NCI-H187 treated with DMSO at 0.1 percent for 48 hours (cell line): ENCODE measurements at places on chromosomes 12 and 14.

DNA sequence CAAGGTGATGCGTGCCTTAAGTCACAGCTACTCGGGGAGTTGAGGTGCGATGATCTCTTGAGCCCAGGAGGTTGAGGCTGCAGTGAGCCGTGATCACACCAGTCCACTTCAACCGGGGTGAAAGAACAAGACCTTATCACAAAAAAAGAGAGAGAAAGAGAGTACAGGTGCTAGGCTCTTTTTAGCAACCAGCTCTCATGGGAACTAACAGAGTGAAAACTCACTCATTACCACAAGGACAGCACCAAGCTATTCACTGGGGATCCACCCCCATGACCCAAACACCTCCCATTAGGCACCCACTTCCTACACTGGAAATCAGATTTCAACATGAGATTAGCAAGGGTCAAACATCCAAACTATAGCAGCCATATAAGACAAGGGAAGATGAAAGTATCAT, 164.2 kb downstream of the NDUFA12 start:
- DNase-seq: no peak

DNA sequence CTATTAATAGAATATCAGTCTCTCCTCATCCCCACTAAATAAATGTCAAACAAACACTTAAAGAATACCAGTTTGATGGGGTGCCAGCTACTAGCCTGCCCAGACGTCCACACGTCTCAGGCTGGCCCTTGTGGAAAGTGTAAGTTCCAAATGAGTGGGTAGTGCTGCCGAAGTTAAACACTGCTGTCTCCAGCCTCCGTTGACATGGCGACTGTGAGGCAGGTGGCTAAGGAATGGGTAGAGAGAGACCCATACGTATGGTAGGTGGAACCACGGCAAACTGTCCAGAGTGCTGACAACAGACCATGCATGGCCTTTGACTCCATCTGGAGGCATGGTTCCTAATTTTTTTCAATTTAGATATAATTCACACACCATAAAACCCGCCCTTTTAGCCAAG, 37.9 kb downstream of the PITPNM2 start:
- DNase-seq: no peak

GRCh38 chr14:36647824-36648753, 13.6 kb upstream of the PAX9 start:
- peak; percentile 55 for DNase-seq

GRCh38 chr14:102277874-102278630, 26.9 kb downstream of the MOK start:
- DNase-seq: peak; percentile 67

DNA sequence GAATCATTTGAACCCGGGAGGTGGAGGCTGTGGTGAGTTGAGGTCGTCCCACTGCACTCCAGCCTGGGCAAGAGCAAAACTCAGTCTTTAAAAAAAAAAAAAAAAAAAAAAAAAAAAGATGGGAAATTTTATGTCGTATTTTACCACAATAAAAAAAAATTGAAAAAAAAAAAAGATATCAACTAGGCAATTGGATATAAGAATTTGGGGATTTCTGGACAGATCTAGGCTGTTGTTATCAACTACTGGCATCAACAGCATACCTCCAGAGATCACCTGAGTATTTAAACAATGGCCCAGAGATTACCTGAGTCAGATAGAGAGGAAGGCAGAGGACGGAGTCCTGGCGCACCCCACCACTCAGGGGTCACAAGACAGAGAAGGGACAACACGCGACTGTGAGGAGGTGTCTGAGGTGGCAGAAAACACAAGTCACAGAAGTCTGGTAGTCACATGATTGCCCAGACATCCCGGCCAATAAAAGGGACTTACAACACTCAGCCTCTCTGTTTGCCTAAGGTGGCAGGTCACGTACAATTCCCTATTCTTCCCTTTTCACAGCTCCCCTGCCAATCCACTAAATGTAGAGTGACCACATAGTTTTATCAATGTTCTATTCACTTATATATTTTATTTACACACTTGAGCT, 1.8 kb downstream of the SPRING1 start:
- no peak for DNase-seq

DNA sequence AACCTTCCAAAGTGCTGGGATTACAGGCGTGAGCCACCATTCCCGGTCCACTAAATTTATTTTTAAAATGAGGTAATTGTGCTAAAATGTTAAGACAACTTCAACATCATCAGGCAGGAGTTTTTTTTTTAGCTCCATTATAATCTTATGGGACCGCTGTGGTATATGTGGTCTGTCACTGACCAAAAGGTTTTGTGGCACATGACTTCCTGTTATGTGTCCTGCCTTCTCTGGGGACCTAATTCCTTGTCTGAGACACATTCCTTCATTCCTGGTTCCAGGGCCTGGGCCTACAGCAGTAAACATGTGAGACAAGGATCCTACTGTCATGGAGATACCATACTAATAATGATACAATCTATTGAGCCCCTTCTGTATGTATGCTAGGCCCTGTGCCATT, 4.9 kb downstream of the TEX52 start:
- DNase-seq: no peak

- no peak for DNase-seq
These were observed 24.4 kb upstream of the COCH start for GRCh38 chr14:30849983-30850382.

GRCh38 chr12:96265400-96265799, 71.2 kb downstream of the ELK3 start:
- DNase-seq: no peak

DNA sequence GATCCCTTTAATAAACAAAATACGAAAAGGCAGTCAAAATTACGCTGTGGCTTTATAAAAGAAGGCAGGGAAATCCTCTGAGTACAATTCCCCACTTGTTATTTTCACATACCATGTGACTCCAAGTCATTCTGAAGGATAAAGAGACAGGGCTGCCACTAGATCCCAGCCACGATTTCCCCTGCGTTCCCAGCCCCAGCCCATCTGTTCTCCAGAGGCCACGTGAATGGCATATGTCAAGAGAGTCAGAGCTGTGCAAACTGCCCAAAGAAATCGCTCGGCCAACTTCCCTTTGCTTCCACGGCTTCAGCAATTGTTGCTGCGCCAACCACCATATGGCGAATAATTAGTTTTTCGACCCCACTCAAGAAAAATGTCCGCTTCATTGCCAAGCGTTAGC, 161.3 kb downstream of the C12orf42 start:
- no peak for DNase-seq

GRCh38 chr12:19867151-19867550, 427.9 kb downstream of the AEBP2 start:
- DNase-seq: no peak

- no peak for DNase-seq
These were observed 86.1 kb downstream of the MYF5 start for GRCh38 chr12:80802652-80803400.

GRCh38 chr14:54457609-54457996, 16.4 kb upstream of the CNIH1 start:
- DNase-seq: no peak

- no peak for DNase-seq
These were observed 236.2 kb downstream of the EGLN3 start for GRCh38 chr14:33714527-33715226.

DNA sequence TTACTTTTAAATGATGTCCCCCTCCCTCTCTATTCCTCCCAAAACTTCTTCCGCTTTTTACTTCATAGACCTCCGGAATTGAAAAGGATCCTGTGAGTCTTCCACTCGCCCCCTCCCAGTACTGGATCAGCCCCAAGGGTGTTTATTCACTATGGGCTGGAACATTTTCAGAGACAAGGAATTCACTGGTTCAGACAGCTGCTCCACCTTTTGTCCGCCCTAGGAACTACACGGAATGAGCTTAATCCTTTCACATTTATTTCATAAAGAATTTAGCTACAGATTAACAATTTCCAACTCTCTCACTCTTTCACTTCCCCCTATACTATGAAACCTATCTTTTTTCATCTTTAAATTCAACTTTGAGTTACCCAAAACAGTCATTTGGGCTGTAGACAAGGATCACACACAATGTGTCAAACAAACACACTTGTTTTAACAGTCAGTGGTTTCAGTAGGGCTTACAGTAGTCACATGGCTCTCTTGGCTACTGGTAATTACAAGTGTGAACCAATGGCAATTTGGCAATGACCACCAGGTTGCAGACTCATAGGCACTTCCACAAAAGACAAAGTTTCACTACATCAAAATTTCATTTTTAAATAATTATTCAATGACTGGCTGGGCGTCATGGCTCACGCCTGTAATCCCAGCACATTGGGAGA, 20.6 kb downstream of the CNIH1 start:
- no peak for DNase-seq
